DMS 273 treated with DMSO at 0.1 percent for 48 hours (cell line): ENCODE measurements at places on chromosomes 13 and 19.

DNA sequence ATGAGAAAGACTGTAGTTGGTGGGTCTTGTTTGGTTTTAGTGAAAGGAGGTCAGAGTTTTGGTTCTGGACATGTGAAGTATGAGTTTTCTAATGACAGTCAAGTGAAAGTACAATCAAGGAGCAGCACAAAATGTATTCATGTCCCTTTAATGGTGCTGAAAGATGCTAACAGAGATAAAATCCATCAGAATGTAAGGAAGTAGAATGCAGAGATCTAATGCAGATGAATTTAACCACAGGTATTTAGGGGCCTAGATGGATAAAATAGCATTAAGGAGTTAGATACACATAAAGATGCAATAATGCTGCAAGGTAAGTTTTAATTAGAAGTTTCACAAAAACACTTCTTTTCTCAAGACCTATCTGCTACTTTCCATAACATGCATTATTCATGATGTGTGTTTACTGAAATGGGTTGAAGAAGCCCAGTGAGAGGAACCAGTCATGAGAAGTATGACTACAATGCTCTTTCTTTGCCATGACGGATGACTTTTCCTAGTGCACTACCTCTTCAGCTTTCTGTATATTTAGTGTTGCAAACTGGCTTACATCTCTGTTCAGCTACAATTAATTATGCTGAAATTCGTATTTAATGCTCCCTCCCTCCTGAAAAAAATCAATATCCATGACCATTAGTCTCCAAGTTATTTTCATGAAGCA, 222.9 kb upstream of the HTR2A start:
- DNase-seq = no peak

GRCh38 chr19:33818411-33818810, 21.7 kb downstream of the KCTD15 start:
- DNase-seq = no peak

DNA sequence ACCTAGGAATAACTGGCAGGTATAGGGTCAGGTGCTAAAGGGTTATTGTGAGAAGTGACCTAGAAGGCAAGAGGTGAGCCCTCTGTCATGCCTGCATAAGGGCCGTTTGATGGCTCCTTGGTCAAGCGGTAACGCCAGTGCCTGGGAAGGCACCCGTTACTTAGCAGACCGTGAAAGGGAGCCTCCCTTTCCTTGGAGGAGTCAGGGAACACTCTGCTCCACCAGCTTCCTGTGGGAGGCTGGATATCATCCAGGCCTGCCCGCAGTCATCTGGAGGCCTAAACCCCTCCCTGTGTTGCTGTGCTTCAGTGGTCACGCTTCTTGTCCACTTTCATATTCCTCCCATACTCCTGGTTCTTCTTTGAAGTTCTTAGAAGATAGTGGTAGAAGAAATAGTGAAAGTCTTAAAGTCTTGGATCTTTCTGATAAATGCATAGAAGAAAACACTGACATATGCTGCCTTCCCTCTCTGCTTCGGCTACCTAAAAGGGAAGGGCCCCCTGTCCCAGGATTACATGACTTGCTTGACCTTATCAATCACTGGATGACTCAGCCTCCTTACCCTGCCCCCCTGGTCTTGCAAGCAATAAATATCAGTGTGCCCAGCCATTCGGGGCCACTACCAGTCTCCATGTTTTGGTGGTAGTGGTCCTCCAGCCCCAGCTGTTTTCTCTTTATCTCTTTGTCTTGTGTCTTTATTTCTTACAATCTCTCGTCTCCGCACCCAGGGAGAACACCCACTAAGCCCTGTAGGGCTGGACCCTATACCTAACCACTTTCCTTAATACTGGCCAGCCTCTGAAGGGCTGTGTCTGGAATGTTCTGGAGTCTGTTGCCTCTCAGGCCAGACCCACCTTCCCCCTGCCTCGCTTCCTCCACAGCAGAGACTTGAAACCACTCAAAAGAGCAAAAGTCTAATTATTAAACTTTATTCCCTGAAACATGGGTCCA, 16.1 kb upstream of the ABCC4 start:
- no peak for DNase-seq

DNA sequence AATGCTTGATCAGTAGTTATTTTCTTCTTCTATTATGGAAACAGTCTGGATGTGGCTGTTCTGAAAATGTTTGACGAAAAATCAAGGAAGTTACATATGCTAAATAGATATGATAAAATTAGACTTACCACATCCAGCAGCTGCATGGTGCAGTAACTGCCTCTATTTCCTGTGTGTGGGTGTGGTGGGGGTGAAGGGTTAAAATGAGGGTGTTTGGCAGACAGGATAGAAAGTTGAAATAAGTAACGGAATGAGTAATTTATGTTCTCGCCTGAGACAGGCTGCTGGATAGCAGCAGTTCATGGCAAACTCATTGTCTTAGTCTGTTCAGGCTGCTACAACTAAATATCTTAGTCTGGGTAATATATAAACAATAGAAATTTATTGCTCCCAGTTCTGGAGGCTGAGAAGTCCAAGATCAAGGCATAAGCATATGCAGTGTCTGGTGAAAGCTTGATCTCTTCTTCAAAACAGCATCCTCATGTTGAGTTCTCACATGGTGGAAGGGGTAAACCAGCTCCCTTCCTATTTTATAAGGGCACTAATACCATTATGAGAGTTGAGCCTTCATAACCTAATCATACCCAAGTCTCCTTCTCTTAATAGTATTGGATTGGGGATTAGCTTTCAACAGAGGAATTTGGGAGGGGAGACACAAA, 1248.9 kb downstream of the SLITRK5 start:
- DNase-seq = no peak

- DNase-seq = no peak
Observed at GRCh38 chr19:8371011-8371804, 7.3 kb downstream of the ANGPTL4 start.

DNA sequence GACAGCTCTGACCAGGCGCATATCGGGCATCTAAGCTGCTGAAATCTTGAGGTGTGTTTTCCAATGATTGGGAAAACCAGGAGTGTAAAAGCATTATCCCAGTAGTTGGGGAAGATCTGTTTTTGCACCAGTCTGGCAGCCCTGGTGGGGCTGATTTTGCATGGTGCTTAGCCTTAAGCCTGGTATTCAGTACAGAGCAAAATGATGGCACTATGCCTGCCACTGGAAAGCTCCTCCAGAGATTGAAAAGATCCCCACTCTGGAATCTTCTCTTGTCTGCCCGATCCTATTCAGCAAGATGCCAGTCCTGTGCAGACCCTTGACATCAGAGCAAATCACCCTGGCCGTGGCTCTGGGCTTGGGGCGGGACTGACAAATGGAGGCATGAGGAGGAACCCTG, 44.7 kb upstream of the SIAH3 start:
- no peak for DNase-seq

GRCh38 chr13:72650051-72650700, 77.3 kb downstream of the MZT1 start:
- DNase-seq = no peak

DNA sequence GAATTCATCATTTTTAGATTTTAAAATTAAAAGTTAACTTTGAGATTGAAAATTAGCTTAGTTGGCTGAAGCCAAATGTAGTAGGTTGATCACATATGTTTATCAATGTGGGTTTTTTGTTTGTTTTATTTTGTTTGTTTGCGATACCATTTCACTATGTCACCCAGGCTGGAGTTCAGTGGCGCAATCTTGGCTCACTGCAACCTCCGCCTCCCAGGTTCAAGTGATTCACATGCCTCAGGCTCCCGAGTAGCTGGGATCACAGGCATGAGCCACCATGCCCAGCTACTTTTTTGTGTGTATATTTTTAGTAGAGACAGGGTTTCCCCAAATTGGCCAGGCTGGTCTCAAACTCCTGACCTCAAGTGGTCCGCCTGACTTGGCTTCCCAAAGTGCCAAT, 665.7 kb upstream of the SLC10A2 start:
- no peak for DNase-seq

GRCh38 chr19:50272263-50272897, 56.8 kb downstream of the KCNC3 start:
- DNase-seq = no peak

DNA sequence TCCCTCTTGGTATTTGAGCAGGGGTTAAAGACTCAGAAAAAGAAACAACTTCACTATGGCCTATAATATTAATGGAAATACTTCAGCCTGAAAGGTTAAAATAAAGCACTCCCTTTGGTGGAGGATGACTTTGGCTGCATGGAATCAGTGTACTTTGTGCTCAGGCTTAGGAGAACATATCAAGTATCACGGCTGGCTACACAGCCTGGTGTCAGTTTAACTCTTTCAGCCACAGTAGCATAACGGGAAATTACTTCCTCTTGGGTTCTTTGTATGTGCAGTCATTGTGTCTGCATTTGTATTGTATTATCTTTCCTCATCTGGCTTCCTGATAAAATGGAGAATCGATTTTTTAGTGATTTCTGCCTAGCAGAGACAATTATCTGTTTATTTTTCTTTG, 239.0 kb downstream of the GGACT start:
- no peak for DNase-seq

DNA sequence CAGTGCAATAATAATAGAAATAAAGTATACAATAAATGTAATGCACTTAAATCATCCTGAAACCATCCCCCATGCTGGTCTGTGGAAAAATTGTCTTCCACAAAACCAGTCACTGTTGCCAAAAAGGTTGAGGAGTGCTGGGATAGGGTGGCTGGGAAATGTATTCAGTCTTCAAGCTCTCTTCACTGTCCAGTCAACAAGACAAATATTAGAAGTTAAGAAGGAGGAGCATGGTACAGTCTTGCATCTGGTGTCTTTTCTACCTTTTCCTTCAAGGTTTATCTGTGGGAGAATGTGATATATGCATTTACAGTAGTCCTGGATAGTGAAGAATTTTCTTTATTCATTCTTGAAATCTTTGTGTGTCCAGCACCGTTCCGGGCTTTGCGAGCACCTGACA, 203.4 kb downstream of the GPC5 start:
- no peak for DNase-seq

GRCh38 chr19:34851277-34851804, 75.4 kb upstream of the ZNF30 start:
- no peak for DNase-seq

- no peak for DNase-seq
Observed at GRCh38 chr19:45475537-45476291, 7.9 kb downstream of the FOSB start.

- no peak for DNase-seq
Observed at GRCh38 chr13:94317063-94317491, 162.4 kb downstream of the DCT start.

- no peak for DNase-seq
Observed at GRCh38 chr13:95505265-95505664, 47.3 kb upstream of the CLDN10 start.

DNA sequence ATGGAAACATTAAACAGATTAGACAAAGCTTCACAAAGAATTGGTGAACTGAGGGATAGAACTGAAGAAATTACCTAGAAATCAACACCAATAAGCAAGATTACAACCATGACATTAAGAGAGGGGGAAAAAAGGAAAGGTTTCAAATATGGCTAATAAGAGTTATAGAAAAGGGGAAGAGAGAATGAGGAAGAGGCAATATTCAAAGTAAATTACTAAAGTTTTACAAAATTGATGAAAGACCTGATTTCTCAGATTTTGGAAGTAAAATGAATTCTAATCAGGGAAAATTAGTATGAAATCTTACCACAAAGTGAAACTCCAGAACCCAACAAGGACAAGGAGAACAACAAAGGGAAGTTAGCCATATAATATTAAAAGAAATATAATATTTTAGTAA, 187.4 kb downstream of the NBEA start:
- no peak for DNase-seq

- no peak for DNase-seq
Observed at GRCh38 chr13:29911781-29912418, 61.5 kb upstream of the UBL3 start.
